ENCODE measurements at places on chromosomes 16 and 17. TPM values are rescaled to one million over a fixed set of nuclear protein-coding genes. Genes with fewer than 3 reads are reported as not detected.

Gene GRB7
- 2.2 TPM for total RNA-seq

DNA sequence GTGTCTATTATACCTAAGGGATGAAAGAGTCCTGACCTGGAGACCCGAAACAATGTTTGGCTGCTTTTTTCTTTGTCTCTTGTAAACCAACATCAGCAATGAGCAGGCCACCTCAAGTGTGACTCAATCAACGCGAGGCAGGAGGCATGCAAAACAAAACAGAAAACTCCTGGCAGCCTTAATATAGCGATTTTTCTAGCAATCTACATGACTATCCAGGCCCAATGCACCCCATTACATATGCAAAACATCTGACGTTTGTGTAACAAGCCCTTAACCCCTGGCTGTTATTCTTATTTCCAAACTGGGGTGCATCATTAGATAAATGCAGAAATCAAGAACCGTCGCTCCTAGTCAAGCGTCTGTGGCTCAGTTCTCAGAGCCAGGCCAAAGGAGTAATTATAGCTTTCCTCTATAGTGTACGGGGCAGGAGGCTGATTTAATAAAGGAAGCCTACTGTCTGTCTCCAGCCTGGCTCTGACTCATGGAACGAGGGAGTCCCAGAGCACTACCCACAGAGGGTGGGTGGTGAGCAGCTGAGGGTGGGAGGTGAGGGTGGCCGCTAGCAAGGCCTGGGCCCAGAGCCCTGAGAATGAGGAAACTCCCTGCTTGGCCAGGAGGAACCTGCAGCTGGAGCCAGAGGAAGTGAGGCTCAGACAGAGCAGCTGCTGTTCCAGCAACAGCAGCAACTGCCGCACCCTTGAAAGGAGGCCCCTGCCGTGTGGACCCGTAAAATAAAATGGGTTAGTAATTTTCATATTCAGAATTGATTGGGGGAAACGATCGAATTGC, 43.9 kb downstream of the CHD9 start:
- peak; percentile 92 for DNase-seq

DNA sequence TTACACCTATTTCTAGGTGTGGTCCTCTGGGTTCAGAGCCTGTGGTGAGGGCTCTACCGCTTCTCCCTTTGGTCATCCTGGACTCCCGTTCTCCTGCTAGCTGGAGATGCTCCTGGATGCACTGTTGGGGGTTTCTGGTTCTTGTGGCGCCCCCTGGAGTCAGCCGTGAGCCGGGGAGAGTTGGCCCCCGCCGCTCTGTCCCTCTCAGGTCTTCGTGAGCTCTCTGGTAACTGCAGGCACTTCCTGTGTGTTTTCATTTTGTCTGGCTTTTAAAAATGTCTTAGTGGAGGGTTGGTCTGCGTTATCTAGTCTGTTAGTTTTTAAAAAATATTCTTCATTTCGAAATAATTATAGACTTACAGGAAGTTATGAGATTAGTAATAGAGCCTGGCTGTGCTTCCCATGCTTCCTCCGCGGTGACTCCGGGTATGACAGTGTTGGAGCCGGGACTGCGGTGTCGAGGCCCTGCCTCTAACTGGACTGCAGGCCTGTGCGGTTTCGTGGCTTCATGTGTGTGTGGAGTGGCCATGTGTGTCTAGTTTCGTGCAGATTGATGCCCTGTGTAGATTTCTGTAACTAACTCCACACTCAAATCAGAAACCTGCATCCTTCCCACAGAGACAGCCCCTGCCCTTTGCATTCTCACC, 78.0 kb upstream of the ZNF750 start:
- DNase-seq = no peak

- no peak for DNase-seq
Measured at GRCh38 chr17:44397479-44398440, 8.3 kb upstream of the ITGA2B start.

- DNase-seq = peak; percentile 60
Measured at GRCh38 chr17:39099663-39100286, 51.7 kb downstream of the PLXDC1 start.

- DNase-seq = no peak
Measured at GRCh38 chr17:49114703-49115102, 17.9 kb upstream of the B4GALNT2 start.

GRCh38 chr16:2753733-2754020, 1.2 kb downstream of the SRRM2 start:
- DNase-seq = peak; percentile 22

Data from Right ventricle myocardium superior (tissue), 1 donor.